GM04503 (cell line): ENCODE measurements at places on chromosomes 4 and X.

DNA sequence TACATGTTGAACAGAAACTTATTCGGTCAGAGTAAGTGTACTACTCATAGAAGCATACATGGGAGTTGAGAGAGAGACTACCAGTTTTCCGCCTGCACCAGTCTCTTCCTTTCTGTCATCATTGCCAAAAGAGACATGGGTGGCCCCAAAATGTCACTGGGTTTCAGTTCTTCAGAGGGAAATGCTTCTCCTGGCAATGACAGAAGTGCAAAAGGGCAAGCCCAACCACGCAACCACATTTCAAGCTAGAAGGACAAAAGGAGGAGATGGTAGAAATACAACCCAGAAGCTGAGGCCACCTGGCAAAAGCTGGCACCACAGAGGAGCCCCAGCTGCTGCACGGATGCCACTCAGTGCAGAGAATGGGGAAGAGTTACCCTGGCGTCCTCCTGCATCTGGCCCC lies 320.1 kb downstream of the BCOR start:
- DNase-seq = no peak

GRCh38 chr4:101224358-101225218 lies 122.7 kb downstream of the PPP3CA start:
- DNase-seq = no peak

GRCh38 chrX:112108145-112108544 lies 25.6 kb upstream of the TRPC5 start:
- DNase-seq = no peak

DNA sequence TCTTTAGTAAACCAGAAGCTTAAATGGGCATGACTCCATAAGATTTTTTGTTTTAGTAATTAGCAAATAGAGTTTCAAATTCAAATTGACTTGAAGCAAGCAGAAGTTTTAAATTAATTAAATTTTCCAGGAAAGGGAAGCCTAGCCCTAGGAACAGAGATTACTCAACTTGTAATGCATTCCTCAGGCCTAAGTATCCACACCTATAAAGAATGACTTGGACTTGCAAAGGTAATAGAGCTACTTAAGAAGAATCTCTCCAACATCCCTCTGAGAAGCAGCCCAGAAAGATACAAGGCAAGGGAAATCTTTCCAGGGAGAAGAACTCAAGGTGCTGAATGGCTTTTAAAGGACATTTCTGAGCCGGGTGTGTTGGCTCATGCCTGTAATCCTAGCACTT lies 16.9 kb upstream of the TMPRSS11E start:
- no peak for DNase-seq

GRCh38 chrX:149274516-149275105 lies 230.5 kb downstream of the IDS start:
- DNase-seq = no peak

DNA sequence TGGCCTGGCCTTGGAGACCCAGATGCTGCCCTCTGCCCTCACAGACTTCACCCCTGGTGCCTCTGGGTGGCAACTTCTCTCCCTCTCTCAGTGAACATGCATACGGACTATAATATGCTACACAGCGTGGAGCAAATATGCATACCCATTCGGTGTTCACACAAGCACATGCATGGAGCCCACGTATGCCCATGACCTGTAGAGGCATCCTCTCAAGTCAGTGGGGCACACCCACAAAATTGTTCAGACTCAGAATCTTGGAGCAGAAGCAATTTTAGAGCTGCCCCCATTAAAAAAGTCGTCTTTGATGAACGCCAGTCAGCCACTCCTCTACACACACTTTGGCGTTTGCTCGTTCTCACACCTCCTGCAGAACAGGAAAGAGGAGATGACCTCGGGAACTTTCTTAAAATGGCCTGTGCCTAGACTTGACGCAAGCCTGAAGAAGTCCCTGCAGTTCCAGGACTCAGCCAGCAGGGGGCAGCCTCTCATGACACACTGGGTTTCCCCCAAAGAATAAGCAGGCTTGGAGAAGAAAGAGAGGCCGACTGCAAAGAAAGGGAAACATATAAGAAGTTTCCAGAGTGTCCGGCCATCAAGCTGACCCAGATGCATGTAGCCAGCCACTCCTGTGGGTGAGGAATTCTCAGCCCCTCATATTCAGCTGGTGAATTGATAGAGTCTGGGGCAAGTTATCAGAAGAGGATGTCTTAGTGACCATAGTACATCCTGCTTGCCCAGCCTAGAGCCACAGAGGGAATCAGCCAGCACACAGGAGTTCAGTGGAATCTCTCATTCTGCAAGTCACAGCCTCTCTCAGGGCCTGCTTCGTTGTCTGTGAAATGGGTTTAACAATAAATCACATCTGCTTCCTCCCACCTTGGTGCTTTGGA lies 17.3 kb downstream of the APLN start:
- DNase-seq = no peak

- DNase-seq = no peak
Observed at GRCh38 chrX:120462370-120462769, 6.7 kb downstream of the LAMP2 start.

DNA sequence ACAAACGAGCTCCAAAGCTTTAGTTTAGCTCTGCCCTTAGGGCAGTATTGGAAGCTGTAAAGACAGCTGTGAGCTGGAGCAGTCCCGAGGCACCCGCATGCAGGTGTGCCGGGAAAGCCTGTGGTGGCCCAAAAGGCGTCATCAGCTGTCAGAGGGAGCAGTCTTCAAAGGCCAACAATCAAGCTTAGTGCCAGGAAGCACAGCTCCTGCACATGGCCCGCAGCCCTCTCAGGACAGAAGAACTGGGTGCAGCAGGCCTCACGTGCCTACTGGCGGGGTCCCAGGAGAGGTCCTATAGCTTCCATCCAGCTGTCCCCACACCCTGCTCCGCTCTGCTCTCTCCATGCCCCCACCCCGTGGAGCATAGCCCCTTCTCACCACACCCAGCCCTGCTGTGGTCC lies 92.2 kb upstream of the TRIM2 start:
- DNase-seq = no peak

- DNase-seq = no peak
Observed at GRCh38 chrX:118974088-118974907, at the start of gene LONRF3. Gene LONRF3, plus strand, starts transcription at chrX:118974618. Its CDS starts 163 bp downstream, at chrX:118974781.

DNA sequence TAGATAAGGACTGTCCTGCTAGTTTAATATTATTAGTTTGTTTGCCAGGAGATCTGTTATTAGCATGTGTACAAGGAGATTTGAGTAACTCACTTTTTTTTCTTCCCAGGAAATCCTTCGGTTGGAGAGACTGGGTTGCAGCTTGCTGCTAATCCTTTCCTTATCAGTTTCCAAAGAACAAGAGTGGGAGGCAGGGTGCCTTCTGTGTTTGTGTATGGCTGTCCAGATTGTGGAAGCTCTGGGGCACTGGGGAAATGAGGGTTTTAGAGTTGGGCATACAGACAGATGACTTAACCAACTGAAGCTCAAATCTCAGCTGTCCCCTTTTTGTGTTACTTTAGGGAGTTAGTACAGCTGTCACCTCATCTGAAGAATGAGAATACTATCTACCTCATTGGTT lies 12.6 kb upstream of the SUPT20HL1 start:
- no peak for DNase-seq

GRCh38 chrX:74465424-74465823 lies 44.1 kb downstream of the SLC16A2 start:
- DNase-seq = no peak

DNA sequence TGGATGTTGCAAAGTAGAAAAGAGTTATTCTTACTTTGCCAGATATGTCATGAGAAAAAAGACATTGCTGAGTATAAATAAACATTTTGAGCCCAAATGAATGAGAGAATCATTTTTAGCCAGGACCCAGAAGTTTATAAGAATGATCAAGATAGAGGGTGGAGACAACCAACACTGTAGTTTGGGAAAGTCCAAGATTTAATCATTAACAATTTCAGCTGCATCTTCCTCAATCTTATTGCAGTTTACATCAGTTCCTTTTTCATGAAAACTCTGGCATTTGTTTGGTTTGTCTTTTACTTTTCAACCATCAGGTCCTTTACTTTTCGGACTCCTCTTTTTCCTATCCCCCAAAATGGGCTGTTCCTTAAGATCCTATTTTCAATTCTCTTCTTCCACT lies 645.9 kb downstream of the ANKRD50 start:
- DNase-seq = no peak

DNA sequence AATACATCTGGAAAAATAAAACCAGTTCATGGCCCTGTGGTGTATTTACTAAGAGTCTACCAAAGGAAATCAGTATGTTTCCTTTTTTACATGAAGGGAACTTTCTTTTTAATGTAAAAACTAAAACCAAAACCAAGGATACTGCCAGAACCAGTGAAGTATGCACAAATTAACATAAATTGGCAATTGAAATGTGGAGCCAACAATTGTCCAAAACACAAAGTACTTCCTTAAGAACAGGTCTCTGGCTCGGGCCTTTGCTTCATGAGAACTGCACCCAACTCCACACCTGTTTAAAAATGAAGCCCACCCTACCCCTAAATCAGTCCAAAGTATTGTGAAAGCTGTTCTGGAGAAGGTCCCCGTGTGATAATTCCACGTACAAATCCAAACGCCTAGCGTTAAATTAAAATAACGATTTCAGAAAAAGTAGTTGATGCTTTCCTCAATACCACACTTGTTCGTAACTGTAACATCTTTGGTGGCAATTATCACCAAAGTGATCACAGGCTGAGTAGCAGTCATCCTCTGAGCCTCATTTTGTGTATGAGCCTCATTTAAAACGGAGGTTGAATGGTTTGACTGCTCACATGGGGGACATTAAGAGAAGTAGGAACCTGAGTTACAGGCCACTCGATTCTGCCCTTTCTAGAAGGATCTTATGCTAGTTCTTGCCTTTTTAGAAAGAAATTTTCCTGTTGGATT lies 93.0 kb downstream of the GEMIN8 start:
- DNase-seq = no peak

DNA sequence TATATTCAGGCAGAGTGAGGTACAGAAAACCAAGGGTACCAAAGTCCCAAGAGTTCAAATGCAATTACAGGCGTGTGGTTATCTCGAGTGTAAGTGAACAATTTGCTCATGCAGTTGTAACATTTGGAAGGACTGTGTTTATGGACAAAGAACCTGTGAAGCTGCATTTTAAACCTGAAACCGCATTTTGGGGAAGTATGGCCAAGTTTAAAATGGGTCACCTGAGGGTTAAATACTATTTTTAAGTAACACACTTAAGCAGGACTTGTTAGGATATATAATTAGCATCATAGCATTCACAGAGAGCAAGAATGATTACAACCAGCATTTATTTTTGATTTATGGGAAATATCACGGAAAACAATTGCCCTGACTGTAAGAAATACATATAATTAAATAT lies 79.1 kb upstream of the LCORL start:
- DNase-seq = no peak

GRCh38 chr4:181956512-181956911 lies 286.7 kb upstream of the TENM3 start:
- no peak for DNase-seq

GRCh38 chr4:88207171-88207570 lies 48.7 kb upstream of the ABCG2 start:
- no peak for DNase-seq

DNA sequence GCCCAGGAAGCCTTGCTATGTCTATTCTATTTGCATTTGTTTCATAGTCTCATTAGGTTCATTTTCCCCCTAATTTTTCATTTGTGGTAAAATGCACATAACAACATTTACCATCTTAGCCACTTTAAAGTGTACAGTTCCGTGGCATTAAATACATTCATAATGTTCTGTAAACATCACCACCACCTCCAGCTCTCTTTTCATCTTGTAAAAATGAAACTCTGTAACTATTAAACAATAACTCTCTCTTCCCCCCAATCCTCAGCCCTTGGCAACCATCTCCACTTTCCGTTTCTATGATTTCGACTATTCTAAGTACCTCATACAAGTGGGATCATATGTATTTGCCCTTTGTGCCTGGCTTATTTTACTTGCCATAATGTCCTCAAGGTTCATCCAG lies 19.9 kb downstream of the ARHGEF38 start:
- no peak for DNase-seq

- no peak for DNase-seq
Observed at GRCh38 chr4:7201420-7202305, 9.3 kb downstream of the SORCS2 start.

DNA sequence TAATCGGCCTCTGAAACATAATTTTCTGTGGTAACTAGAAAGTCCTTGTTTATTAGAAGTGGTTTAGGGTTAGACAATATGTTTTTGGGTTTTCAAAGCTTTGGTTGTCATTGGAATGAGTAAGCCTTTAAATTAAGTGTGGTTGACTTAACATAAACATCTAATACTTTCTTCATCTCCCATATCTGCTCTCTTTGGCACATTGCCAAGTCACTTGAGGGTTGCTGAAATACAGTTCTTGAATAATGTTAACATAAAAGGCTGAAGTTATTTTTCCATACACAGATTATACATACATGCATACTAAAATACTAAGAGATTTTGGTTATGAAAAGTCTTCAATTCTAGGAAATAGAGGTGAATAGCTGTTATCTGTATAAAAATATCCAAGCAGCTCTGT lies 241.7 kb upstream of the BMP3 start:
- DNase-seq = no peak

GRCh38 chrX:148316446-148316845 lies 184.0 kb upstream of the AFF2 start:
- no peak for DNase-seq
